NCI-H524 treated with DMSO at 0.1 percent for 48 hours (cell line): ENCODE measurements at places on chromosomes 2 and 18.

- no peak for DNase-seq
Observed at GRCh38 chr2:236659758-236660150, 90.1 kb downstream of the ACKR3 start.

GRCh38 chr2:157459486-157459885, 15.6 kb upstream of the CYTIP start:
- DNase-seq: no peak

DNA sequence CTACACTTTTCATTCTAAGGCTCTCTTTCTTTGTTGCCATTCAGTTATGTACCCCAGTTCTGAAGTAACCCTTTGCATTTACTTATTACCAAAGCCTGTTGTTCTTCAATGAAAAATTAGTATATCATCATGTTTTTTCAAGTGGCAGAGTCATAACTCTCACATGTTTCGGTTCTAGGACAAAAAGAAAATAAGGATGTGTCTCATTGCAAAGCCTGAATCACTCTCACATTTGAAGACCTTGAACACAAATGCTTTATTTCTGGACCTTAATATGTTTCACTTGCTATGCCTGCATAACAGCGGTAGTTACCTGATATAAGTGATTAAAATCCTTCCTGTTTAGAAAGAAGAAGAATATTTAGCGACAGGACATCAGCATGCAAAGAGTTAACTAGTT, 49.1 kb downstream of the ZEB2 start:
- DNase-seq: no peak

DNA sequence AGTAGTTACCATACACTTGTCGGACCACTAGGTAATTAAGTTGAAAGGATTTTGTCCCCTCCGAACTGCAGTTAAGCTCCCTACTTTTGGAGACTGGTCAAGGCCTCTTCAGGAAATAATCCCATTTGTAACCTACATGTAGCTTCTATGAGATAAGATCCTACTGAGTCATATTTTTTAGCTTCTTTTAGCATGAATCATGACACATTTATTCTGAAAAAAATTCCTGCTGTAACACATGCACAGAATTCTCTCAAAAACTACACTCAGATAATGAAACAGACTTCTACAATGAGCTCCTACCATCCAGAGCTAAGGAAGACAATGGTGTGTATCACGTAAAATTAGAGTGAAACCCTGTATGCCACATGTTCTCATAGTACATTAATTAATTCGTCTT, 100.7 kb upstream of the CCDC195 start:
- no peak for DNase-seq

DNA sequence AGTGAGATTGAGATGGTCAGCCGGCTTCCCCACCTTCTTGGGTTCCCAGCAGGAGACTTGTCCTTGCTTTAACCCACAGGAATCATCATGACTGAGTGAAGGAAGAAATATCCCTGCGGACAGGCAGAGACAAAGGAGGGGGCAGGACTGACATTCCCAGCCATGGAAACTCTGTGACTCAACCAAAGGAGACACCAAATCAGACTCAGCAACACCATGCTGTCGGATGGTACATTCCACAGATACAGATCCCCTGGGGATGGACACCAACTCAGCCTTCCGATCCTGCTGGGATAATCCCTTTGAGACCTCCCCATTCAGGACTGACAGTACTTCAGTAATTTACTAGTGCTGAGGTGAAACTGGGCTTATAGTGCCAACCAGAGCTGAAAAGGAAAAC, 518.3 kb downstream of the XIRP2 start:
- DNase-seq: no peak

- no peak for DNase-seq
Observed at GRCh38 chr18:35641916-35642315, 60.4 kb downstream of the GALNT1 start.

GRCh38 chr2:31239593-31240177, 5.7 kb downstream of the EHD3 start:
- no peak for DNase-seq

DNA sequence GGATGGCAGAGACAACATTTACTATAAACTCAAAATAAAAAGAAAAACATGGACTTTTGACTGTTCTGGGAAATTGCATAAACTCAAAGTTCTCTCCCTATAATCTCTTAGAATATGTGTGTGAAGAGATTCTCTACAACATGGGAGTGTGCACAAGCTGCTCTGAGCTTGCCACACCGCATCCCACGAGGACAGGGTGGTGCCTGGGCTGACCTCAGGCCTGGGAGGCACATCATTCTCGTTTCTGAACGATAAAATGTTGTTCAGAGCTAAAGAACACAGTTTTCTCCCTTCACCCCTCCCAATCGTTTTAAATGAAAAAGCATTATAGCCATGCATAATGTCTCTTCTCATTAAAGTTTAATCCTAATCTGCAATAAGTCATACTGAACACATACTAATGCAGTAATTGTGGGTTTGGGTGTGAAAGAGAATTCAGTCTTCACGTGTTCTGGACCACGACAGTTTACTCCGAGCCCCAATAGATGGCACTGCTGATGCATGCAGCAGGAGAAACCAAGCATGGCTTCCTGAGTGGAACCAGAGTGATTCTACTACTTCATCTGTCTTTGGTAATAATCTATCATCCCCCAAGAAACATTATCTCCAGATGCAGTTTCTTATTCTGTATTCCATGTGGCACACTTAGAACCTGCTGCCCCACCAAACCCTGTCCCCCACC, 46.9 kb upstream of the LAMA1 start:
- DNase-seq: no peak

DNA sequence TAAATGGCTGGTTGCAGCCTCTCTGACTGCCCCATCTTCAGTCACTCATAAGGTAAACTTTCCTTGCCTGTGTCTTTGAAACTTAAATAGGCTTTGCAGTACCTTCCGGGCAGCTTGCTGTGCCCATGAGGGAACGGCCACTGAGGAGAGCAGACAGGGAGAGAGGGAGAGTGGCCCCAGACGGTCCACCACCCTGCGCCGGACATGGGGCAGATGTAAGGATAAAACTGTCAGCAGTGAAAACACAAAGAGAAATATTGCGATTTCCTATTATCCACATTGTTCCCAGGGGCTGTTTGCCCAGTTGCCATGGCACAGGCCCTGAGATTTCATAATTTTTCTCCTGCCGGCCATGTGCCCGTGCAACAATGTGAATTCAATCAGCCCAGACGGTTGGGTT, 265.9 kb upstream of the SALL3 start:
- no peak for DNase-seq

- DNase-seq: no peak
Observed at GRCh38 chr2:65204461-65205210, 23.0 kb upstream of the ACTR2 start.

DNA sequence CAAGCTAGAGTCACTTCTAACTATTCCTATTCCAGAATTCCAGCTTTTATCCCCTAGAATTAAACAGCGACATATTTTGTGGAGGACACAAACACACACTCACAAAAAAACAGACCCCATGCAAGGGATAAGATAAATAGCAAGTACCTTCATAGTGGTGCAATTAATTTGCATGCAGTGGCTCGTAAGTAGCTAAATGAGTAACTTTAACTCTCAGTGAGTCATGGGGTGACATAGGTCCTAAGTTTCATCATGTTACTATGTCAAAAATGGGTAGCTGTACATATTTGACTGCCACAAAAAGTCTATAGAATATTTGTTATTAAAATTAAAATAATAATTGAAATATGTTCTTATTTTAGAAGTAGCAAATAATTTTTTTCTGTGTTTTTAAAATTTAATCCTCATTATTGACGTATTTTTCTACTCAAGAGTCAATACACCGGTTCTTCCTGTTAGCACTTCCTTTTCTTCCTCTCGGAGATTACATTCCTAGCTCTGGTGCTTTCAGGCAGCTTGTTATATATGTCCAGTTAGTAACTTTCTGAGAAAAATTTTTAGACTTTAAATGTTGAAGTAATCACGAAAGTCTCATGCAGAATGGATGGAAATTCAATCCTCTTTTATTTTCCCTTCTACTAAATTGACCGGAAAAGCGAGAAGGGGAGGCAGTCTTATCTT, 247.0 kb downstream of the KCNH7 start:
- DNase-seq: no peak

DNA sequence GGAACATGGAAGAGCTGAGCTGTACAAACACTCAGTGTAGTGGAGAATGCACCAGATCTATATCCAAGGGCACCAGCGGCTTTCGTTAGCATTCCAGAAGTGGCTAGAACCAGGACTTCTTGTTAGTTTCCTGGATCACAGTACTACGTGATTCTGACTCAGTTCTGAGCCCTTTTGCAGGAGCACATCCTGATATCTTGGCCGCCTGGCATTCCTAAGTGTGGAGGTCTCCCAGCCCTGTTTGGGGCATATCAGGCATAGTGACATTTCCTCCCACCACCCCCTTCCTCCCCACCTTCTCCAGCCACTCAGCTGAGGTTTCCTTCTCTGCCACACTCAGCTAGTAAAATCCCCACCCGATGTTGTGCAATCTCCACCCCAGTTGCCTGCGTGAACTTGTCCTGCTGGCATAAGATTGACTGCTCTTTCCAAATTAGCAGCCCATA, 63.4 kb downstream of the BMP10 start:
- no peak for DNase-seq

GRCh38 chr2:207448006-207448405, 81.8 kb upstream of the CREB1 start:
- DNase-seq: no peak

DNA sequence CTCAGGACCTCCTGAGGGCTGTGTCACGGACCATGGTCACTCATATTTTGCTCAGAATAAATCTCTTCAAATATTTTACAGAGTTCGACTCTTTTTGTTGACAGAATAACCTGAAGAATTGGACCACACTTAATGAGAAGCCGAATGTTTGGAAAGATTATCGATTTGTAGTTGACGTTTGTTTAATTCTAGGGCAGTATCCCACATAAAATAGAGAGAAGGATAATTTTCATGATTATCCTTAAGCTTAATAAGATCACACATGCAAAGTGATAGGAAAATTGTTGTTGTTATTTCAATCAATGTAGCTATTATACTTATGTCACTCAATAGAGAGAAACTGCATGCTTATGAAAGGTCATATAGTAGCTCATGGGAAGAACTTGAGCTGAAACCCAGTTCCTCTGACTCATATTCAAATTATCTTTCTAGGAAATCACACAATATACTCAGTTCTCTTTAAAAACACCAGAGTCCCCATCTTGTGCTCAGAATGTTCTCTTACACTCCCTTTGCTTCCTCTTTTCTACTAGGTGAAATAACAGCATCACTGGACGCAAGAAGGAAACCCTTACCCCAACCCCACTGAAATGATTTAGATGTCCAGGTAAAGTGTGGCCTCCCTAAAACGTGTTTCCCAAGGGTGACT, 982.1 kb downstream of the TSN start:
- DNase-seq: no peak

DNA sequence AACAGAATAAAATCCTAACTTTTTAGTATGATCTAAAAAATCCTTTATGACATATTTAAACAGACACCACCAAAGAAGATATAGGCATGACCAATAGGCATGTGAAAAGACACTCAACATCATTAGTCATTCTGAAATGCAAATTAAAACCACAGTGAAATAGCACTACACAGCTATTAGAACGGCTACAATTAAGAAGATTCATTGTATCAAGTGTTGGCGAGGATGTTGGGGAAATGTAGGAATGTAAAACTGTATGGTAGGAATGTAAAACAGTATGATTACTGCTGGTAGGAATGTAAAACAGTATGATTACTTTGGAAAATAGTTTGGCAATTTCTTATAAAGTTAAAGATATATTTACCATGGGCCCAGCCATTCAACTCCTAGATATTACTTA, 253.3 kb upstream of the TCF4 start:
- DNase-seq: no peak

GRCh38 chr2:161990741-161991140, 83.3 kb downstream of the DPP4 start:
- no peak for DNase-seq

GRCh38 chr2:239668042-239668441, 267.2 kb upstream of the HDAC4 start:
- DNase-seq: no peak

- no peak for DNase-seq
Observed at GRCh38 chr2:98457045-98457696, 12.5 kb downstream of the INPP4A start.

DNA sequence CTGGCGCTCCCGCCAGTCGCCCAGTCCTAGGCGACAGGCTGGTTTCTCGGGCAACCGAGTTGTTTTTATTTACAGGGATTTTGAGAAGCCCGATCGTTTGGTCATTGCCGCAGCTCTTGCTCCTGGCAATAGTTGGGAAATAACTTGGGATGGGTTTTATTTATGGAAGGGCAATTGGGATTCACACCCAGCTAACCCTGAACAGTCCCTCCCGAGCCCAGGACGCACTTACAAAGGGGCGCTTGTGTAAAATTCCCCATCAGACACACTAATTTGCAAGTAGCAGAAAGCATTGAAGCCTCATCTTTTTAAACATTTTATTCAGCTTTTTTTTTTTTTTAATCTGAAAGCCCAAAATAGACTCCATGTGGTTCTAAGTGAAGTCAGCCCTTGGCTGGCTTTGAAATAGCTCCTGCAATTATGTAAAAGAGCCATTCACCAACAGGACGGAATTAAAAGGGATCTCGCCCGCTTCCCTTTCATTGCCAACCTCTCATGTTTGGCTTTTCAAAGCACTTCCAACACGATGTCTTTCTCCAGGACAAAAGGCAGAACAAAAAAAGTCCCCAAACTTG, 3.6 kb upstream of the GBX2 start:
- DNase-seq: no peak

DNA sequence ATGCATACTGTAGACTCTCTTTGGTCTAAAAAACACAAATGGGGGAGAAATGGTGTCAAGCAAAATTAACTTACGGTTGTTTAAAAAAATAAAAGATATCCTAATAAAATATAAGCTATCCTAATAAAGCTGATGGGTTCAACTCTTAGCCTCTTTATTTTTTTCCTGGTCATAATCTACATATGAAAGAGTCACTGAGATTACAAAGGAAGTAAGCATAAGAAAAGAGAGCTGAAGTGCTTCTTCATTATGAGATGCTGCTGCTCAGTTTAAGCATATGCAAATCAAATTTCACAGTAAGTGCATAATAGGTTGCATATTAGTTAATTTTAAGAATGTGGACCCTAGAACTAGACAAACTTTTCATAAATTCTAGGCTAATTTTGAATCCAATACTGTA, 59.9 kb upstream of the DNER start:
- no peak for DNase-seq

- no peak for DNase-seq
Observed at GRCh38 chr2:172329416-172329773, 98.0 kb upstream of the ITGA6 start.

DNA sequence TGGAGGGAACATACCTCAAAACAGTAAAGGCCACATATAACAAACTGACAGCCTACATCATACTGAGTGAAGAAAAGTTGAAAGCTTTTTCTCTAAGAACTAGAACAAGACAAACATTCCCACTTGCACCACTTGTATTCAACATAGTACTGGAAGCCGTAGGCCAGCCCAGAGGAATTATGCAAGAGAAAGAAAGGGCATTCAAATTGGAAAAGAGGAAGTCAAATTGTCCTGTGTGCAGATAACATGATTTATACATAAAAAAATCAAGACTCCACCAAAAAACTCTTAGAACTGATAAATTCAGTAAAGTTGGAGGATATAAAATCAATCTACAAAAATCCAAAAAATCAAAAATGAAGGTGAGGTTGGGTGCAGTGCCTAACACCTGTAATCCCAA, 8.0 kb upstream of the KDM3A start:
- DNase-seq: no peak

- DNase-seq: no peak
Observed at GRCh38 chr2:11550302-11550701, 16.5 kb downstream of the GREB1 start.

- DNase-seq: no peak
Observed at GRCh38 chr2:19356545-19357401, 1.6 kb downstream of the OSR1 start.

- no peak for DNase-seq
Observed at GRCh38 chr2:30443081-30443480, 4.0 kb upstream of the LCLAT1 start.

GRCh38 chr2:162057426-162057825, 16.6 kb downstream of the DPP4 start:
- DNase-seq: no peak
